ENCODE measurements at places on chromosomes 12 and 14. TPM values are rescaled to one million over a fixed set of nuclear protein-coding genes. Genes with fewer than 3 reads are reported as not detected.

DNA sequence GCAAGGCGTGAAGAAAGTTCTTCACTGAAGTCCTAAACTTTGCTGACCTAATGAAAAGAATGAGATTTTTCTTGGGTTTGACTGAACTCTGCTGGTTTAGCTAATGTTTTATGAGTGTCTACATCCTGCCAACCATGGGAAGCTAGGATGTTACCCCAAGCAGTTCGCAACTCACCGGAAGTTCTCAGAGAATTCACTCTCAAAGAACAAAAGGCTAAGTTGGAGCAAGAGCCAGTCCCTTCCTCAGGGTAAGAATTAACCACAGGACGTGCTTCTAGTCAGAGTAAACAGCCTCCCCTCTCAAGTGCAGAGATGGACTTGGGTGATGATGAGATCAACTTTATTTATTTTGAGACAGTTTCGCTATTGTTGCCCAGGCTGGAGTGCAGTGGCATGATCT, 37.3 kb downstream of the TCHP start:
- DNase-seq: no peak

GRCh38 chr14:90970167-90970600, 90.3 kb downstream of the RPS6KA5 start:
- no peak for DNase-seq

The OR6C2 gene
- not detected for total RNA-seq

The SIX4 gene
- 3.1 TPM for total RNA-seq

The MLXIP gene
- total RNA-seq: 3.5 TPM

The KCNH3 gene
- not detected for total RNA-seq

DNA sequence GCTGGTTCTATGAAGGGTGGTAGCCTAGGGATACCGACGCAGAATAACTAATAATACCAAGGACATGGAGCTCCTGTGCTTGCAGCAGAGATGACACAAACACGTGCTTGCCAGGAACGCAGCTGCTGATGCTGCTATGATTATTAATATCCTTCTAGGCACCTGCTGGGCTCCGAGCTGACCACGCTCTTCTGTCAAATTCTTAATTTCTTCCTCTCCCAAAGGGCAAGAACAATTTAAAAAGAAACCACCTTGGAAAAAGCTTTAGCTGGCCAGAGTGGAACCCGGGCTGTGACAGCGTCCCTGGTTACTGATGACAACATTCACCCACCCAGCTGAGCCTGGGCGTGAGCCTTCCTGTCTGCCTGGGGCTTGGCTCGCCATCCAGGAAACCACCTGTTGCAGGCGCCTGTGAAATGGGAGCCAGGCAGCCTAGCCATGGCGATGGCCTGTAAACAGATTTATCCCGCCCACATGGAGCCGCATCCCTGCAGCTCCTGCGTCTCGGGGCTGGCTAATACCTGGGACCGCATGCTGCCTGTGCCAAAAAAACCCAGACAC, 28.8 kb downstream of the CLMN start:
- DNase-seq: no peak

The RASAL1 gene
- not detected for total RNA-seq

The TMEM63C gene
- total RNA-seq: not detected

DNA sequence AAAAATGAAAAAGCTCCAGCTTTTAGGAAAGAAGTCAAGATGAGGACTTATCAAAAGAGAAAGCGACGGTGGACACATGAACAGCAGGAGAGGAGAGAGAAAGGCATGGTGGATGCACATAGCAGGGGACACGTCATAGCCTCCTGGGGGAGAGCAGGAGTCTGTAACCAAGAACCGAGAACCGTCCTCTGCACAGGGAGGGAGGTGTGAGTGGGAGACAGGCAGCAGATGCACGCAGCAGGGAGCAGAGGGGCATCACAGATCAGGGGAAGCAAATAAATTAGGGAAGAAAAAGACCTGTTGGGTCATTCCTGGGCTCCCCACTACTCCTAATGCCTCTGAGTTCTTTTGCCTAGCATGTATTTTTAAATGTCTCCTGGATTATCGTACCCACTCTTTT, 138.1 kb upstream of the RMST start:
- DNase-seq: no peak

GRCh38 chr12:90091809-90092208, 383.2 kb upstream of the ATP2B1 start:
- no peak for DNase-seq

- no peak for DNase-seq
Observed at GRCh38 chr12:66232263-66232662, 43.2 kb downstream of the IRAK3 start.

The KRT86 gene
- total RNA-seq: 13.6 TPM

GRCh38 chr12:91210144-91210543, 27.5 kb upstream of the DCN start:
- DNase-seq: no peak

GRCh38 chr14:91731018-91731417, 868 bp downstream of the CATSPERB start:
- no peak for DNase-seq

GRCh38 chr12:51706206-51706605, 115.2 kb downstream of the SCN8A start:
- DNase-seq: no peak

The IRAK3 gene
- 4.6 TPM for total RNA-seq

The LRRC43 gene
- total RNA-seq: not detected

Data from MG63 (cell line).